Gastroesophageal sphincter (tissue), 4 donors: ENCODE measurements at places on chromosomes 12 and 14. TPM values are rescaled to one million over a fixed set of nuclear protein-coding genes. Genes with fewer than 3 reads are reported as not detected.

GRCh38 chr12:65695113-65695865 is 129.0 kb upstream of the HMGA2 start:
- no peak for ATAC-seq

DNA sequence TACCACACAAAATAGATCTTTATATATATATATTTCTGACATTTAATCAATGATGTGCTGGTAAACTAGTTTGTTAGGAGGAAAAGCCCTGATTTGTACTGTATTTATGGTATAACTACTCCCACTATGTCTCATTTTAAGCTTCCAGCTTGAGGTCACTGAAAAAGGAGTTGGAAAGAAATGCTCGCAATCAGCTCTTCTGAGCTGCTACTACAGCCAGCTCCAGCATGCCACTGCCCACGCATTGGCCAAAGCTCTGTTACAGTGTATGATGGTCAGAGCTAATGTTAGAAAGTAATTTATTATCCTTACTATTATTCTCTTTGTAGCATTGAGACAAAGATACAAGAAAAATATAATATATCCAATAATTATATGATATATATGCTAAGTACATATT is 55.0 kb upstream of the PCED1B start:
- no peak for ATAC-seq

GRCh38 chr12:10623131-10623530 is 9.7 kb upstream of the MAGOHB start:
- ATAC-seq = no peak

GRCh38 chr12:71299541-71300376 is 139.8 kb upstream of the LGR5 start:
- no peak for ATAC-seq

GRCh38 chr14:54803396-54803795 is 99.2 kb downstream of the GCH1 start:
- no peak for ATAC-seq

DNA sequence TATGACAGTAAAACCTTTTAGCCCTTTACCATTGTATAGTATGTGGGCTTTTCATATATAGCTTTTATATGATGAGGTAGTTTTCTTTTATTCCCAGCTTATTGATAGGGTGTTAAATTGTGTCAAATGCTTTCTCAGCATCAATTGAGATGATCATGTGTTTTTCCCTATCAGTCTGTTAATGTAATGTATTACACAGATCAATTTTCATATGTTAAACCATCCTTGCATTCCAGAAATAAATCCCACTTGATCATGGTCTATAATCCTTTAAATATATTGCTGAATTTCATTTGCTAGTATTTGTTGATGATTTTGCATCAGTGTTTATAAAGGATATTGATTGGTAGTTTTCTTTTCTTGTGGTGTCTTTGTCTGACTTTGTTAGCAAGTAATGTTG is 603.9 kb downstream of the TRHDE start:
- ATAC-seq = no peak

GRCh38 chr14:54683882-54684794 is 117.2 kb downstream of the SAMD4A start:
- peak; percentile 56 for ATAC-seq

GRCh38 chr12:114412307-114412706 is 6.4 kb upstream of the TBX5 start:
- no peak for ATAC-seq

GRCh38 chr12:47744005-47744651 is 14.6 kb downstream of the RAPGEF3 start:
- ATAC-seq = no peak

GRCh38 chr12:128318341-128318740 is 51.4 kb downstream of the TMEM132C start:
- ATAC-seq = no peak

DNA sequence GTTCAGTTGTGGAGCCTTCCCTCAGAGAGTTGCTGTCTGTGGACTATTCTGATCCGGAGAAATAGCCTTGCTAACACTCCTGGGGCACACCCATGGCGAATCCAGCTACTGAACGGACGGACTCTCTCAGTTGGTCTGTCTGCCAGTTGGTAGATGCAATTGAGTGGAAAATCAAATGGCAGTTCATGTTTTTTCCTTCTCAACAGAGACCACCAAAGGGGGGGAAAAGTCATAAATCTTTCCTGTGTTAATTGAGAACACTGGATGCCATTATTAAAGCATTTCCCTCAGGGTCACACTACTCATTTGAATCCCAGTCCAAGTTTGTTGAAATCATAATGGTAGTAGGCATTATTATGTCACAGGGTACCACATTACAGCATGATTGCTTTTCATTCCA is 354.3 kb upstream of the FAR2 start:
- ATAC-seq = no peak

DNA sequence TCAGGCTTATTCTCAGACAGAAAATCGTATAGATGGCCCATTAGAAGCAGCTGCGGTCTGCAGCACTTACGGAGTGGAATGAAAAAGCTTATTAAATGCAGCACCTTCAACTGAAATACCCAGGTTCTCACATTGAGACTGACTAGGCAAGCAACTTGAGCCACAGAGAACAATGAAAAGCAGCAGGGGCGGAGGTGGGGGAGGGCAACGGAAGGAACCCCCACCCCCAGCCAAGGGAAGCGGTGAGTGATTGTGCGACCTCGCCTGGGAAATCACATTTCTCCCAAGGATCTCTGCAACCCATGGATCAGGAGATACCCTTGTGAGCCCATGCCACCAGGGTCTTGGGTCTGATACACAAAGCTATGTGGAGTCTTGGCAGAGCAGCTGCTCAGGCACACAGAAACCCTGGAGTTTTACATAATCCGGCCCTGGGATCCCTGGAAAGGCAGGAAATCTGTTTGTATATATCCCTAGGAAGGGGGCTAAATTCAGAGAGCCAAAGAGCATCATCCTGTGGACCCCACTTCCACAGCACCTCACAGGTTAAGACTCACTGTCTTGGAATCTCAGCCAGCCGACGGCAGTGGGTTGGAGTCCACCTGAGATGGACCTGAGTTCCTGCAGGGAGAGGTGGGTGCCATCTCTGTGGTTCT is 38.1 kb downstream of the PZP start:
- no peak for ATAC-seq

- no peak for ATAC-seq
Measured at GRCh38 chr14:85040046-85040685, 489.8 kb upstream of the FLRT2 start.

GRCh38 chr12:15563663-15564062 is 225.5 kb downstream of the EPS8 start:
- peak; percentile 46 for ATAC-seq

- no peak for ATAC-seq
Measured at GRCh38 chr12:20716037-20716436, 20.9 kb downstream of the SLCO1C1 start.

GRCh38 chr12:100154474-100155247 is 12.0 kb upstream of the BLTP3B start:
- peak; percentile 44 for ATAC-seq

- ATAC-seq = no peak
Measured at GRCh38 chr12:71312768-71313403, 126.7 kb upstream of the LGR5 start.

- ATAC-seq = no peak
Measured at GRCh38 chr14:101189266-101189665, 285.7 kb upstream of the RTL1 start.

- no peak for ATAC-seq
Measured at GRCh38 chr12:46777587-46777986, 48.2 kb downstream of the SLC38A4 start.

DNA sequence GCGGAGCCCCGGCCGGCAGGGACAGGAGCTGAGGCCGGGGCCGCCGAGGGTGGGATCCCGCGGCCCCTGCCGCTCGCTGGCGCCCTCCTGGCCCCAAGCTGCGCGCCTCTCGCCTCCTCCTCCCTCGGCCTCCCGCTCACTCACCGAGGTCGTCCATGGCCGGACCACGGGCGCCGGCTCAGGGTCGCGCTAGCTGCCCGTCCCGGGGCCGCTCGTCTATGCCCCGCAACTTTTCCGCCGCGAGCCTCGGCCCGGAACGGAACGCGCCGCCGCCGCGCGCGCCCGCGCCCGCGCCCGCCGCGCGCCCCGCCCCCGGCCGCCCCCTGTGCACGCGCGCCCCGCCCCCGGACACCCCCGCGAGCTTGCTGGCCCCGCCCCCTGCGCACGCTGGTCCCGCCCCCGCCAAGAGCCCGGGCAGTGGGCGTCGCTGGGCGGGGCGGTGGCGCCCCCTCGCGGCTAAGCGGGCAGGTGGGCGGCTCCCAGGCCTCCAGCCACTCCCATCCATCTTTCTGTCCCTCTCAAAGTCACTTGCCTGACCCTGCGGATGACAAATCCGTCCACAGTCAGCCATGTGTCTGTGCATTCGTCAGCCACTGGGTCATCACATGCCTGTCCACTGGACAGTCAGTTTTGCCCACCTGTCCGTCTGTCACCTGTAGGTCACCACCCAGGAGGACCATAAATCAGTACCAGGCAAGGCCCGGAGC is at the start of gene PXN:
Gene PXN (minus strand): TSS at position 258 of the 707 bp plus-strand sequence. CDS start 101 bp downstream, at position 157.
- ATAC-seq = peak; percentile 90

DNA sequence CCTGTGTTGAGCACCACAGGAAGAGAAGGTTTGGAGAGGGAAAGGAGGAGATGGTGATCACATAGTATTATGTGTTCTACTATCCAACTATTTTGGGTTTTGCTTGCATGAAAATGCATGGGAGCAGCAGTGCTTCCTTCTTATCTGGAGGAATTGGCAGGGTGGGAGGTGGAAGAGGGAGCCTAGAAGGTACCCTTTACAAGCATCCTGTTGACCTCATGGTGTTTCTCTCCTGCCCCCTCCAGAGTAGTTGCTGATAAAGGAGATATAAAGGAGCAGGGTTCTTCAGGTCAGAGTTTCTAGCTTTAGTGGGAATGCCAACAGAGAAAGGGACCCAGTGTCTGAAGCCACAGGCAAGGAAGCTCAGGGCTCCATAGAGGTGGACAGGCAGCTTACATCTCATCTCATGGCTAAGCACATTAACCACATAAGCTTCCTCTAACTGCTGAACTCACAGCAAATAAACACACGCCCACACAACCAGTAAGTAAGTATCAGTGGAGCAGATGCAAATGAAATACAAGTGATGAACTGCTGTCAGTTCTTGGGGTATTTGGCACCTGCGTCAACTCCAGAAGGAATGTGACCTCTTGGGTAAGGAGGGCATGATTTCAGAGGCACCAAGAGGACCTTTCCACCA is 174.2 kb upstream of the SLC38A2 start:
- no peak for ATAC-seq

GRCh38 chr12:103272949-103273348 is 222.8 kb downstream of the C12orf42 start:
- ATAC-seq = no peak

- ATAC-seq = peak; percentile 81
Measured at GRCh38 chr12:56630180-56630632, at the start of gene BAZ2A. TSS of gene BAZ2A (minus strand) at chr12:56630326. CDS start at chr12:56617530, 12,796 bp downstream.

DNA sequence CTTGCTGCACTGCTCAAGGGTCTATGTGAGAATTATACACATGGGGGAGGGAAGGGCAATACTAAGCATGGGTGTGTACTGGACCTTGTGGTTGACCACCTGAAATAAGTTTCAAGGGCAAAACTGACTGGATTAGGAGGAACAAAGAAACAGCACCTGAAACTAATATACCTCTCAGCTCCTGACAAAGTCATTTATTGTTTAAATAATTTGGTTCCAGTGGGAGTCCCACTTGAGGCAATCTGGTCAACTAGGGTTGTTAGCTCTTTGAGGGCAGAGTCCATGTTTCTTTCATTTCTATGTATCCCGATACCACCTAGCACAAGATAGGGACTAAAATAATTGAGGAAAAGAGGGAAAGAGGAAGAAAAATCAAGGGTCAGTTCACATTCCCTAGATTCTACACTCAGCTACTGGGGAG is 45.5 kb downstream of the STXBP6 start:
- ATAC-seq = no peak

GRCh38 chr12:71626768-71627167 is 36.9 kb downstream of the ZFC3H1 start:
- ATAC-seq = no peak

Gene USP44
- 6.0 TPM for total RNA-seq

Gene P3H3
- total RNA-seq = 22.1 TPM

Gene ACRBP
- total RNA-seq = 0.81 TPM

Gene OTOGL
- total RNA-seq = 1.2 TPM

Gene SRP54
- 47.0 TPM for total RNA-seq

Gene REP15
- total RNA-seq = 0.40 TPM

Gene GPR132
- total RNA-seq = 2.1 TPM

Gene ZNF664
- total RNA-seq = 95.5 TPM

Gene TAS2R19
- 5.7 TPM for total RNA-seq

Gene SPATA7
- total RNA-seq = 30.0 TPM

Gene SPPL3
- total RNA-seq = 17.7 TPM

Gene CCDC196
- not detected for total RNA-seq

Gene DHH
- total RNA-seq = 1.1 TPM

Gene PLA2G1B
- total RNA-seq = not detected

Gene CCDC177
- not detected for total RNA-seq

Gene COCH
- 5.4 TPM for total RNA-seq
